Fibroblast of lung (primary cell): ENCODE measurements at places on chromosomes 16 and 17. TPM values are rescaled to one million over a fixed set of nuclear protein-coding genes. Genes with fewer than 3 reads are reported as not detected.
A peak's percentile ranks its signal among the peaks of the same experiment; 100 is the strongest.

- no peak for DNase-seq
- no peak overlapping the region for H3K27ac ChIP-seq
- H3K36me3 ChIP-seq = no peaks in the 10 kb centered on the region
- no peaks in the 10 kb centered on the region for H3K27me3 ChIP-seq
- no peaks in the 10 kb centered on the region for H3K4me1 ChIP-seq
- no peak overlapping the region for H3K4me3 ChIP-seq
Measured at GRCh38 chr16:75983741-75984381, 257.6 kb upstream of the CPHXL start.

- H3K4me3 ChIP-seq = no peak overlapping the region
- DNase-seq = peak; percentile 81
- H3K4me1 ChIP-seq = no peaks in the 10 kb centered on the region
- no peak overlapping the region for H3K27ac ChIP-seq
- H3K36me3 ChIP-seq = no peaks in the 10 kb centered on the region
Measured at GRCh38 chr16:25063865-25064264, 47.7 kb upstream of the LCMT1 start.

DNA sequence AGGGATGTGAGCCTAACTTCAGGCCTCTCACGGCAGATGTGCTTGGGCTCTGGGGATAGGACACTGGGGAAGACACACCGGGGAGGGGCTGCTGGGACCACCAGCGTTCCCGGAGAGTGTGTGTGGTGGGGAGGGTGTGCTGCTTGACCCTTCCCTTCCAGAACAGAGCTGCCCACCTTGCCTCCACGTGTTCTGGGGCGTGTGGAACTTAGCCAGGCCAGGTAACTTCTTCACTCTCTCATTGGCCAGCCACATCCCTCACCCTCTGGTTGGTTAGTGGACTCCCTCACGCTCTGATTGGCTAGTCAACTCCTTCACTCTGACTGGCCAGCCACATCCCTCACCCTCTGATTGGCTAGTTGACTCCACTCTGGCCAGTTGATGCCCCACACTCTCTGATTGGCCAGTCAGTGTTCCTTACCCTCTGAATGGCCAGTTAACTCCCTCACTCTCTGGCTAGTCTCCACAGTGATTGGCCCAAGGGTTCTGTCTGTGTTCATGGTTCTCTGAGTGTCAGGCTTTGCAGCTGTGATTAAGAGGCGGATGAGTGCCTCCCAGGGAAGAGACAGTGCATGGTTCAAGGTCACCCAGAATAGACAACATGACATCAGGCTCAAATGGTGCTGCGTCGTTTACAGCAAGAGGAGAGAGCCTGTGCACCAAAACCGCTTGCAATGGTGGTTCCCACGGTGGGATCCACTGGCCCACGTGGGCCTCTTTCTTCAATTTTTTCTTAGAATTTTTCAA is 10.0 kb downstream of the TMEM235 start:
- H3K36me3 ChIP-seq = no peaks in the 10 kb centered on the region
- H3K27me3 ChIP-seq = peaks cover 3% of the 10 kb centered on the region
- no peaks in the 10 kb centered on the region for H3K4me1 ChIP-seq
- H3K27ac ChIP-seq = no peak overlapping the region

DNA sequence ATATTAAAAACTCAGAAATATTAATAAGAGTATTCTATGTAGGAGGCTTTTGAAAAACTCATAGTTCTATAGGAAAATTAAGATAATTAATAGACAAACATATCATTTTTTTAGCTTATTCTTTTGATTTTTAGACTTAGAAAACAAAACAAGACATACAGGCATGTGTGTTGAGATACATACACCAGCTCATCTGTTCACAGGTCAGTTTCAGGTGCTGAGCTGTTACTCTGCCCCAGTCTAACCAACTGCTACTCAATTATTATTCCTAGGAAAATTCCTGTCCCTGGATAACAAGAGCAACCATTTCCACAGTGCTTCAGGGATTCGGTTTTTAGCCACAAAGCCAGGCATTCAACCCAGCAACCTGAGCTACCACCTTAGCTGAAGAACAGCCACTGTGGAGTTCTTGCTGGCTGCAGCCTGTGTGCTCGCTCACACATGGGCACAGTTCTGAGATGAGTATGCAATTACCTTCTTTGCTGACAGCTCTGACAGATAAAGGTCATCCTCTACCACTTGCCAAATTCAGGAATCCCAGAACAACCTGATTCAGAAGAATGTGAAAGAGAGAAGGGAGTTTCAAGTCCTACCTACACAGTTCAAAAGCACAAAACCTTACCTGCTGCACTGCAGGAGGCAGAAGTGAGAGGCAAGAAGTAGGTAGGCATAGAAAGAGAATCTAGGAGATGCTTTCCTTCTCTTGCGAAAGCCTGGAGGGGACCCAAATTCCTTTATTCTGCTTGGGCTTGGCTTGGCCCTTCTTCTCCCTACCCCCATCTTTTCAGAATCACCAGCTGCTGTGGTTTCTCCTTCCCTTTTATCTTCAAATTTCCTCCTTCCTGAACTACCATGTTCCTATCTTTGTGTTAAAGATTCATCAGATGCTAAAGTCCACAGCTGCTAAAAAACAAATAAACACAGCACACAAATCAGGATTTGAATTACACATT is 62.7 kb downstream of the TEX2 start:
- H3K27ac ChIP-seq = no peak overlapping the region
- H3K27me3 ChIP-seq = no peaks in the 10 kb centered on the region
- no peaks in the 10 kb centered on the region for H3K36me3 ChIP-seq
- no peak overlapping the region for H3K4me3 ChIP-seq
- DNase-seq = peak; percentile 50
- peaks cover 11% of the 10 kb centered on the region for H3K4me1 ChIP-seq

DNA sequence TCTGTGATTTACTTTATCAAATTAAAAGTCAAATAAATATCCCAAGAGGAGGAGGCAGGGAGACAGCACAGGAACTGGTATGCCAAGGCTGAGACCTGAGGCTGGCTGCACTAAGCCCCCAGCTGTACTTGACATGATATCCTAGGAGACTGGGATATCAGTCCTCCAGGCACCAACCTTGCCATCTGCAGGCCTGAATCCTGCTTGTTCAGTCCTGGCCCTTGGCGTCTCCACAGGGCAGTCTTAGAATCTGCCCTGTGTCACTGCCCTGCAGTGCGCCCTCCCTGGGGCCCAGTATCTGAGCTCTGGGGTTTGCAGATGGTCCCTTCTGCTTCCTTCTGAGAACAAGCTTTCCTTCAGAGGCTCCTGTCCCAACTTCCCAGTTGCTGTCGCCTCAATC is 75.9 kb downstream of the HS3ST3A1 start:
- H3K4me1 ChIP-seq = peaks cover 3% of the 10 kb centered on the region
- no peak for DNase-seq
- no peak overlapping the region for H3K4me3 ChIP-seq
- no peaks in the 10 kb centered on the region for H3K27me3 ChIP-seq
- H3K27ac ChIP-seq = no peak overlapping the region
- no peaks in the 10 kb centered on the region for H3K36me3 ChIP-seq

DNA sequence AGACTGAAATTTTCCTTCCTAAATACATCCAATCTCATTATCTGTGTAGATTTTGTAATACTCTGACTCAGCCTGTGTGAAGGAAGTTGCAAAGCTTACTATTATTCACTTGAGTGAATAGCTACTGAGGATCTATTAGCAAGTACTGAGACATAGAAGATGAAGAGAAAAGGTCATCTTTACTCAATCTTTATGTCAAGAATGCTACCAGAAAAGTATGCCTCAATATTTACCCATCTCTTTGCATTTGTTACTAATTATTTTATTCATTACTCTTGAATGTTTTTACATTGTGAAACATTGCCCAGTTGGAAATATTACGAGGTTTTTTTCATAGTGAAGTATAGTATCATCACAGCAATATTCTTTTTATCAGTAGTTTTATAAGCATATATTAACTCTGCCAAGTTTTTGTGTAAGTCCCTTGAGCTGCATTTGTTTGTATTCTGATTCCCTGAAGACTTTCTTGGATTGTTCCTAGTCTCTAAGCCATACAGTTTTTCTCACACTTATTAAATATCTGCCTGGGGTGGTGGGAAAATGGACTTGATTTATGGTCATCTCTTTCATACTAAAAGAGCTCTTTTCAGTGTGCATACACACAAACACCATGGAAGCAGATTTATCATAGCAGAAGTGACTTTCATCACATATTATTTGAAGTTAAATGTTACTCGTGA is 110.4 kb downstream of the MRTFB start:
- peak; percentile 82 for DNase-seq
- H3K27me3 ChIP-seq = no peaks in the 10 kb centered on the region
- H3K27ac ChIP-seq = no peak overlapping the region
- H3K4me1 ChIP-seq = peaks cover 14% of the 10 kb centered on the region
- no peaks in the 10 kb centered on the region for H3K36me3 ChIP-seq

GRCh38 chr16:60107437-60107836 is 1373.3 kb upstream of the GOT2 start:
- no peak overlapping the region for H3K4me3 ChIP-seq
- no peak overlapping the region for H3K27ac ChIP-seq
- H3K36me3 ChIP-seq = no peaks in the 10 kb centered on the region

GRCh38 chr16:68450741-68451255 is 2.5 kb upstream of the SMPD3 start:
- DNase-seq = no peak
- H3K27ac ChIP-seq = no peak overlapping the region
- no peaks in the 10 kb centered on the region for H3K36me3 ChIP-seq
- no peaks in the 10 kb centered on the region for H3K4me1 ChIP-seq
- peaks cover 7% of the 10 kb centered on the region for H3K27me3 ChIP-seq

DNA sequence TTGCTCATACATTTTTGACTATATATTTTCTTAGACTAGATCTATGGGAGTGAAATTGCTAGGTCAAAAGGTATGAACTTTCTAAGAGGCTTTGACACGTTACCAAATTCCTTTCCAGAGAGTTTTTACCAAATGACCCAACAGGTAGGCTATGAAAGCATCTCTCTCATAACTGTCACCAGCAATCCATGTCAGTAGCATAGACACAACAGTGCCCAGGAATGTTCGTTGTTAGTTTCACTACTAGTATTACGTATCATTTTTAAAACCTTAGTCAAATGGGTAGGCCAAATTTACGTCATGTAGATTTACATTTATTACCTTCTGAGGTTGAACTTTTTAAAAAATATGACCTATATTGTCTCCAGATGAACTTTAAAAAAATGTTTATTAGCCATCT is 66.8 kb downstream of the MARCHF10 start:
- no peaks in the 10 kb centered on the region for H3K36me3 ChIP-seq
- no peak overlapping the region for H3K4me3 ChIP-seq
- H3K27ac ChIP-seq = no peak overlapping the region
- no peaks in the 10 kb centered on the region for H3K27me3 ChIP-seq

DNA sequence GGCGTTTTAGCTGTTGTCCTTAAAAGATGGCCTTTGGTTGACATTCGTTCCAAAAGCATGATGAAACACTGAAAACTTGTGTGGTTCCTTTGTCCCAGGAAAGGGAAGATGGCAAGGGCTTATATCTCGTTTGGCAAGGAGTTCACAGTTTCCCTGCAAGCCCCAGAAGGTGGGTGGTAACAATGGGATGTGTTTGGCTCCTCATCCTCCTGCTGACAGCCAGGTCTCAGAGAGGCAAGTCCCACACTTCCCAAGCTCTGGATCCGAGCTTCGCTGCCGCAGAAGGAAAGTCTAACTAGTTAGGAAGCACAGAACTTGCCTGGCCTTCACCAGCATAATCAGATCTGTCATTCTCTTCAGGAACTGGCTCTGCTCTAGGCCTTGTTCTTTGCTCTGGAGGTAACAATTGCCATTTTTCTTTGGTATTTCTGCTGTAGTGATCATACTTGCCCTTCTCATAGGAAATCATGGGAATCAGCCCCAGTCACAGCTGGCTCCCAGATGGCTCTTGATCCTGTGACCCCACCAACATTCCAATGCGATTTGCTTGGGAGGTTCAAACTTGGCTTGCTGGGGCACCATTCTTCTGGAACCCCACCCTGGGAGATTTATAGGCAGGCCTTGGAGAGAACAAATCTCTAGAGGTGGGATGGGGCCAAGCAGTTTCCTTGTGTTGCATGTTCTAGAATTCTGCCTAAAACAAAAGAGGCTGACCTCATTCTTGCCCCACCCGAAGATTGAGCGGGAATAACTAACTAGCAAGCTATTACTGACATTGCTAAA is 17.9 kb downstream of the KPNA2 start:
- no peaks in the 10 kb centered on the region for H3K27me3 ChIP-seq
- peak overlapping the region; percentile 76 for H3K27ac ChIP-seq
- DNase-seq = peak; percentile 70
- no peaks in the 10 kb centered on the region for H3K36me3 ChIP-seq
- H3K4me3 ChIP-seq = no peak overlapping the region

- peaks cover 19% of the 10 kb centered on the region for H3K4me1 ChIP-seq
- DNase-seq = peak; percentile 29
- H3K36me3 ChIP-seq = peaks cover 26% of the 10 kb centered on the region
- H3K4me3 ChIP-seq = peak overlapping the region; percentile 56
Measured at GRCh38 chr17:1709403-1709951, 700 bp downstream of the TLCD2 start.

- no peak for DNase-seq
- H3K27me3 ChIP-seq = no peaks in the 10 kb centered on the region
- H3K4me3 ChIP-seq = no peak overlapping the region
Measured at GRCh38 chr16:11147033-11147753, 108.8 kb downstream of the SOCS1 start.

DNA sequence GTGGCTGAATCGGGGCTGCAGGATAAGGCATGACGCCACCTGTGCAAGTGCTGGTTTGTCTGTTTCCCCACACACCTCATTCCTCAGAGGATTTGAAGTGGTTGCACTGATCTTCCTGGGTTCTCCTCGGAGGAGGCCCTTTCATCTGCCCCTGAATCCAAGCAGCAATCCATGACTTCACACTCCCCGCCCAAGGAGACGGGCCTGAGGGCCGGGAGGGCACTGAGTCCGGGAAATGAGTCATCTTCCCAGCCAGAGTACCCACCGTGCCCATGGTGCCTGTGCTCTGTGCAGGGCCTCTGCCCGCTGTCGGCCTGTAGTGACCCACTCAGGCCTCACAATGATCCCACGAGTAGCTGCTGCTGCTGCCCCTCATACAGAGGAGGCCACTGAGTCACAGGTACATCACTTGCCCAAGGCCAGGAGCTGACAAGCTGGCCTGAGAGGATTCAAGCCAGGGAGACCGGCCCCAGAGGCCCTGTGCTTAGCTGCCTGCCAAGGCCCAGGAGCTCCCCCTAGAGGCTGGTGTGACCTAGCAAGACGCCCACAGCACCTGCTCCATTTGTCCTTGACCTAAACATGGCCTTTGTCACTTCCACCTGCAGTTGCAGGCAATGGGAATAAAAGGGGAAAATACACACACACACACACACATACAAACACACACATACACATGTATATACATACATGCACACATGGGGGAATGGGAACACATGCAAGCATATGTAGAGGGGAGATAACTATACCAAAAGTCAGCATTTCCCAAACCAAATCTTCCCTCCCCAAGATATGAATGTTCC is 240.0 kb downstream of the C16orf95 start:
- H3K4me3 ChIP-seq = no peak overlapping the region
- H3K4me1 ChIP-seq = no peaks in the 10 kb centered on the region
- no peak overlapping the region for H3K27ac ChIP-seq
- no peaks in the 10 kb centered on the region for H3K27me3 ChIP-seq

The NPIPA5 gene
- 3.1 and 8.6 TPM in 2 replicates for total RNA-seq

The CCL2 gene
- total RNA-seq = 23.1 and 42.9 TPM in 2 replicates

The NOXO1 gene
- under 0.01 TPM in 1 of 2 replicates, not detected in the other for total RNA-seq

The POLR3E gene
- 28.9 and 32.4 TPM in 2 replicates for total RNA-seq
